NCI-H460 (cell line): ENCODE measurements at places on chromosomes 7 and 10. TPM values are rescaled to one million over a fixed set of nuclear protein-coding genes. Genes with fewer than 3 reads are reported as not detected.

DNA sequence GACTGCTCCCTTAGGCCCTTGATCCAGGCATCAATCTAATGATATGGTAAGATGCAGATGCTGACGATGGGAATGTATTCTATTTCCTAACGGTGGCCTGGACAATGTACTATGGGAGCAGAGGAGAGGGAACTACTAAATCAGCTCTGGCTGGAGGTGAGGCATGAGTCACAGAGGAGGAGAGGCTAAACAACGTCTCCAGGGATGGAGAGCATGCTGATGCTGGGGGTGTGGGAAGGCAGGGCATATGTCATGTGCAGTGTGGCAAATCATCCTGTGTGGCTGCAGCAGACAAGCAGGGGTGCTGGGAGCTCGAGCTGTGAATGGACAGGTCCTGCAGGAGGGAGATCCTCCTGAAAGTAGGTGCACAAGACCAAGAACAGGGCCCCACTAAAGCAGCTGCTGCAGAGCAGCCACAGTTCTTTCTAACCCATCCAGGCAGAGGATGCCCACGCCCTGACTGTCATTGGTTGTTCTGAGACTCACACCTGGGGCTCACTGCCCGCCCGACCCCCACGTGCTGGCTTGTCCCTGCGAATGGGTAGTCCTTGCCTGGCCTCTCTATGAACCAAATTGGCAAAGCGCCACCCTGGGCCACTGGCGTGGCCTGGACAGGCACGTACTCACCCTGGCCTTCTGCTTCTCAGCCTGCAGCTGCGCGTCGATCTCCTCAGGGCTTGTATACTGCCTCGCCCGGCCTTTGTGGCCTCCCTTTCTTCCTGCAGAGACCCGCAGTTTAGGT lies 4.0 kb downstream of the PDAP1 start:
- no peak for DNase-seq

DNA sequence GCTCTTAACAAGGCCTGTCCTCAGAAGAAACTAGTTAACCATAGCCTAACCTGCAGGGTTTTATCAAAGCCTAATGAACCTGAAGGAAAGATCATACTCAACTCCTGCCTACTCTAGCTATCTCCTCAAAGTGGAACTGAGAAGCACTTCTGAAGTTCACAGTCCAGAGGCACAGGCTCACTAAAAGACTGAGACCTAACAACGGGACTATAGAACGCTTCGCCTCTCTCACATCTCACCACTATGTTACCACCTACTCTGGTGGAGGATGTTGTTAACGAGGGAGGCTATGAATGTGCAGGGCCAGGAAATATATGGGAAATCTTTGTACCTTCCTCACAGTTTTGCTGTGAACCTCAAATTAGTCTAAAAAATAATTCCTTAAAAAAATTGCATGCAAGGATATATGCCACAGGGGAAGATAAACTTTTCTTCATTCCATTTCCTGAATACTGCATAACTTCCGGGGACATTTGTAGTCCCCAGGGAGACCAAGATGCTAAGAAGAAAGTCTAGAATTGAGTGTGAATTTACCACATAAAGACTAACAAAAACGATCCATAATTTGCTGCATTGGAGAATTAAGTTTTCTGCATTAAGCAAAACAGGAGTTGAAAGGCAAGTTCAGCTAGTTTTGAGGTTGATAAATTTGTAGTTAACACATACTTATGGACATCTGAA lies 21.6 kb downstream of the LIPJ start:
- DNase-seq: no peak

GRCh38 chr7:6171532-6172223 lies 100.7 kb downstream of the CYTH3 start:
- no peak for DNase-seq

- DNase-seq: no peak
These were observed 102.6 kb upstream of the DDC start for GRCh38 chr7:50667789-50668226.

DNA sequence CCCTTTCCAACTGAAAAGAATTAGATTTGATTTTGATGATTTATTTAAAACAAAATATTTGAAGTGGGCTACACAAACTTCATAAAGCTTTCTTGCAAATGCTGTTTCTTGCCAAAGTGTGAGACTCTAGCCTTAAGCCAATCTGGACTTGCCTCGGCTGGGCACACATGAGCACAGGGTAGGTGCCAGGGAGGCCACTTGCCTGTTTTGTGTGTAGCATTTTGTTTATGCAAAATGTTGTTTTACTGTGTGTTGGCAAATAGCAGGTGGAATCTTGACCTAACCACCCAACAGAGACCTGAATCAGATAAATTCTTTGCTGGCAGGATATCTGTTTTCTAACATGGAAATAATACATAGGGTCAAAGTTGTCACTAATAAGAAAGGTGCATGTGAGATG lies 161.1 kb downstream of the BMPER start:
- no peak for DNase-seq

DNA sequence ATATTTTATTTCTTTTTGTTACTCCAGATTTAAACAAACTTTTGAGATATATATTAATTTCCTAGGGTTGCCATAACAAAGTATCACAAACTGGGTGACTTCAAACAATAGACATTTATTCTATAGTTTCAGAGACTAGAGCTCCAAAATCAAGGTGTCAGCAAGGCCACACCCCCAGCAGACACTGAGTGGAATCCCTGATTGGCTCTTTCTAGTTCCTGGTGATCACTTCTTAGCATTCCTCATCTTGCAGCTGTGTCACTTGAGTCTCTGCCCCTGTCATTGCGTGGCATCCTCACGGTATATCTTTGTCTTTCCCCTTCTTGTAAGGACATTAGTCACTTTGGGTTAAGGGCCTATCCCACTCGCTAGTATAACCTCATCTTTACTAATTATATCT lies 7.6 kb upstream of the SLC26A3 start:
- DNase-seq: no peak

DNA sequence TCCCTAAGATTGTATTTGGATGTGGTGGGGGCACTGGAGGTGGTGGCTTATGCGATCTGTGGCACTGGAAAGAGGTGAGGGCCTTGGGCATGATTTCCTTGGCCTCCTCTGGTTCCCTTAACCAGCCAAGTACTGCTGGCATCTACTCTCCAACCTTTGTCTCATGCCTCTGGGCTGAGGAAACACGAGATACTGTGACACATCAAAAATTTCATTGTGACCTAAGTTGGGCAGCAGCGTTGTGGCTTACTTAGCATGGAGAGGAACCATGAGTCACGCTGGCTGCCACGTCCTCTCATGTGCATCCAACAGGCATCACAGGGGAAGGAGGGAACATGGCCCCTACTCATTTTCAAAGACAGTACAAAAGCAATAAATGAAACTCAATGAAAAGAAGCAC lies 29.7 kb upstream of the GSDME start:
- peak; percentile 32 for DNase-seq

DNA sequence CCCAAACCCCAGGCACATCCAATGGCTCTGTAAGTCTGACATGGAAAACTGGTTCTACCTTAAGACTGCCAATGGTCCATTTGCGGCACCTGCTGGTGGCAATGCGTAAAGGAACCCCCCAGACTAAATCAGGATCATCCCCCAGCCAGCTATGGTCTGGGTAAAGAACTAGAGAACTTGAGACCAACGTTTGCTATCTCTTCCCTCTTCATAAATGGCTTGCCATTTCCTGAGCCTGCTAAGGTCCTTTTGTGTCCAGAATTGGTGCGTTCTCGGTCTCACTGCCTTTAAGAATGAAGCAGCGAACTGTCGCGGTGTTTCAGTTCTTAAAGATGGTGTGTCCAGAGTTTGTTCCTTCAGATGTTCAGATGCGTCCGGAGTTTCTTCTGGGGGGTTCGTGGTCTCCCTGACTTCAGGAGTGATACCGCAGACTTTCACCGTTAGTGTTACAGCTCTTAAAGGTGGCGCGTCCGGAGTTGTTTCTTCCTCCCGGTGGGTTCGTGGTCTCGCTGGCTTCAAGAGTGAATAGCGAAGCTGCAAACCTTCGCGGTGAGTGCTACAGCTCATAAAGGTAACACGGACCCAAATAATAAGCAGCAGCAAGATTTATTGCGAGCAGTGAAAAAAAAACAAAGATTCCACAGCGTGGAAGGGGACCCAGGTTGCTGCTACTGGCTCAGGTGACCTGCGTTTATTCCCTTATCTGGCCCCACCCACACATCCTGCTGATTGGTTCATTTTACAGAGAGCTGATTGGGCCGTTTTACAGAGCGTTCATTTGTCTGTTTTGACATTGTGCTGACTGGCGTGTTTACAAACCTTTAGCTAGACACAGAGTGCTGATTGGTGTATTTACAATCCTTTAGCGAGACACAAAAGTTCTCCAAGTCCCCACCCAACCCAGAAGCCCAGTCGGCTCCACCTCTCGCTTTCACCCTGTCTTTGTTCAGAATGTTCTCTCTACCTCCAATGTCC lies 95.4 kb downstream of the ELMO1 start:
- DNase-seq: peak; percentile 33

GRCh38 chr7:134856091-134856490 lies 76.7 kb downstream of the CALD1 start:
- no peak for DNase-seq

GRCh38 chr7:6284055-6284400 lies 11.6 kb upstream of the CYTH3 start:
- DNase-seq: no peak

- DNase-seq: no peak
These were observed 151.6 kb upstream of the STEAP4 start for GRCh38 chr7:88458279-88458678.

DNA sequence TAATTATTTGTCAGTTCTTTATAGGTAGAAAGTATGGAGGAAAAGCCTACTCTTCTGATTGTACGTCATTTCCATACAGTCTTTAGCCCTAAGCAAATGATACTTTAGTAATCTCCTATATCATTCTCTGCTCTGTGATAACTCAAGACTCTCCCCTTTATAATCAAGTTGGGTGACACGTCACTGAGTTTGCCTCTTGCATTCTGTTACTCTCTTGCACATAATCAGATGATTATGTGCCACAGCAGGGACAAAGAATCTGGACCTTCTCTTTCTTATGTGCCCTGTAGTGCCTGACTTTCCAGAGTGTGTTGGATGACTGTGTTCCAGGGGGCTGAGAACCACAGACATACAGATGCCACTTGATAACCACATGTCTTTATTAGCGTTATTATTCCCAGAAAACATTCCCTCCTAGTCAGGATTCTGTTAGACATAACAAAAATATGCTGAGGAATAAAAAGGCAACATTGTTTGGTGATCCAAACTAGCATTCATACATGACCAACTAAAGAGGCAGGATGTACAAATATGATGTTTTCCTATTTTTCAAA lies 116.4 kb upstream of the HGF start:
- no peak for DNase-seq

GRCh38 chr7:128042012-128042411 lies 10.8 kb upstream of the LRRC4 start:
- DNase-seq: no peak

Gene GALNT17
- total RNA-seq: 3.1 TPM in 2 replicates

Gene TMEM184A
- 6.4 and 6.7 TPM in 2 replicates for total RNA-seq
